ENCODE measurements at places on chromosomes 7 and 10.

GRCh38 chr7:123665896-123666295 lies 10.2 kb downstream of the LMOD2 start:
- no peak for DNase-seq

- peak; percentile 78 for DNase-seq
These were observed at the start of gene ASNS for GRCh38 chr7:97872025-97872669. Gene ASNS, minus strand, starts transcription at chr7:97872408. Its CDS starts 3,252 bp downstream, at chr7:97869156.

DNA sequence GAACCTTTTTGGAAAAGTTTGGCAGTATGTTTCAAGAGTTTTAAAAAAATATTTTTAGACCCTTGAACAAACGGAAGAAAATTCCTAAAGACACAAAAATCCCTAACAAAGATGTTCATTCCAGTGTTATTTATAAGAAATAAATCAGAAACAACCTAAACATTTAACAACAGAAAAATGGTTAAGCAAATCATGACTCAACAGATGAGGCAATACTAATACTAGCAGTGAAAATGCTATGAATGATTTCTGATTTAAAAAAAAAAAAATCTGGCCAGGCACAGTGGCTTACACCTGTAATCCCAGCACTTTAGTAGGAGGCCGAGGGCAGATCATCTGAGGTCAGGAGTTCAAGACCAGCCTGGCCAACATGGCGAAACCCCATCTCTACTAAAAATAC lies 61.0 kb downstream of the ARHGAP12 start:
- DNase-seq = no peak

DNA sequence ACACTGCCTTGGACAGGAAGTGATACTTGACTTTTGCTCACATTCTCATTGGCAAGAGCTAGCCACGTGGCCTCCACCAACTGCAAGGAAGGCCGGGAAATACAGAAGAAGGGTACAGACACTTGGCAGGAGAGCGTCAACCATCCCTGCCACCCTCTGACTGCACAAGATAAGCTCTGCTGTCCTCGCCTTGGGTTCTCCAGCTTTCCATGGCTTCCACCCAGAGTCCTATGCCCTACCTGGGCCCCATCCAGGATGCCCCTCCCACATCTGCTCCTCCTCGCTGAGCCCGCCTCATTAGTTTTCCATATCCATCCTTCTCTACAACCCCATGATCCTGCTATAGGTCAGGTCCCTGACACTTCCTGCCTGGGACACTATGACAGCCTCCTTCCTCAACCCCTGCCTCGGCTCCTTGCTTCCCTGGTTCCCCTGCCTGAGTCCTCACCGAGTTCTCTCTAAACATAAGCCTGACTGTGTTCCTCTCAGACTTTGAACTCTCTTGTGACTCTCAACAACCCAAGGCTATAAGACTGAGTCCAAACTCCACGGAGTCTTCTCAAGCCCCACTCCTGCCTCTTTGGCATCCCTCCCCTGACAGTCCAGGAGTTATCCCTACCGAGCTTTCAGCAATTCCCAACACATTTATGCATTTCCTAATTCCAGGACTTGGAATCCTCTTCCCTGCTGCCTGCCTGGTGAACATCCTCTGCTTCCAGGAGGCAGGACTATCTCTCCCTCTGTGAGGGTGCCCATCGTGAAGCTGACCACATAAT lies 23.2 kb upstream of the GDF10 start:
- no peak for DNase-seq

GRCh38 chr10:114073395-114074186 lies 29.9 kb downstream of the ADRB1 start:
- DNase-seq = peak; percentile 19

DNA sequence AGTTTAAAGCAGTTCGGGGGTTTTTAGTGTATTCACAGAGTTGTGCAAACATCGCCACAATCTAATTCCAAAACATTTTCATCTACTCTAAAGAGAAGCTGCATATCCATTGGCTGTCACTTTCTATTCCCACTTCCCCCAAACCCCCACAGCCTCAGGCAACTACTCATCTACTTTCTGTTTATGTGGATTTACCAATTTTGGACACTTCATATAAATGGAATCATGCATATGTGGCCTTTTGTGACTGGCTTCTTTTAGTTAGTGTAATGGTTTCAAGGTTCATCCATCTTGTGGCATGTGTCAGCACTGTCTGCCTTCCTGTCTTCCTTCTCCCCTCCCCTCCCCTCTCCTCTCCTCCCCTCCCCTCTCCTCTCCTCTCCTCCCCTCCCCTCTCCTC lies 78.5 kb upstream of the FZD1 start:
- DNase-seq = no peak

DNA sequence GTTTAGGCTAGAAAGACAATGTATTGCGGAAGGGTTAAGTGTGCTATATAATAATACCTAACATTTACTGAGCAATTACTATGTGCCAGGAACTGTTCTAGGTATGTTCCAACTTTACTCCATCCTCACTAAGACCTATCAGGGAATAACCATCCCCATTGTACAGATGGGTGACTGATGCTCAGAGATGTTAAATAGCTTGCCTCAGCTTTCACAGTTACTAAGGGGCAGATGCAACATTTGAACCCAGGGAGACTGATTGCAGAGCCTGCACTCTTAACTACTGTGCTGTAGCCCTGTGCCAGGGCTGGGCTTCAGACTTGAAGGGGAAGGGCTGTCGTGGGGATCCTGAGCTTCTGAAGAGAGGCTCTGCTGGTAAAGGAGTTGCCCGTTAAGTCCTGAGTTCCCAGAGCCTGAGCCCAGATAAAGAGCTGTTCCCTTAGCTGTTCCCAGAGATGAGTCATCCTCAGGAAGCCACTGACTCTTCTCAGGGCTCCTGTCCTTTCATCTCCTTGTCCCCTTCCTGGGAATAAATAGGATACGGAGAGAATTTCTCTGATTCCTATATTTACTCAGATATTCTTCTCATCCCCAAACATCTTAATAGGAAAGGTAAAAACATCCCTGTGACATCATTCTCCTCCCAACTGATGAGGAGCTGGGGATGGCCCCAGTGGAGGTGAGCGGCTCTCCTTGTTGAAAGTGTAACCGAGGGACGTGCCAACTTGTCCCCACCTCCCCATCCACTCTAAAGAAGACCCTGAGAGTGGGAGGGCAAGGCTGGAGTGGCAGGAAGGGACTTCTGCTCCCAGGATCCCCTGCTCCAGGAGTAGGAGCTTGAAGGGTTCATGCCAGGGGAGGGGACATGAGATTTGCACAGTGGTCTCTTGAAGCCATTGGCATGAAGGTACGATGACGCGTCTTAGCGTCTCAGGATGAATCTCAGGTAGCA lies 28.0 kb upstream of the HABP2 start:
- no peak for DNase-seq

- DNase-seq = no peak
These were observed 763 bp downstream of the PITX3 start for GRCh38 chr10:102240467-102241031.

DNA sequence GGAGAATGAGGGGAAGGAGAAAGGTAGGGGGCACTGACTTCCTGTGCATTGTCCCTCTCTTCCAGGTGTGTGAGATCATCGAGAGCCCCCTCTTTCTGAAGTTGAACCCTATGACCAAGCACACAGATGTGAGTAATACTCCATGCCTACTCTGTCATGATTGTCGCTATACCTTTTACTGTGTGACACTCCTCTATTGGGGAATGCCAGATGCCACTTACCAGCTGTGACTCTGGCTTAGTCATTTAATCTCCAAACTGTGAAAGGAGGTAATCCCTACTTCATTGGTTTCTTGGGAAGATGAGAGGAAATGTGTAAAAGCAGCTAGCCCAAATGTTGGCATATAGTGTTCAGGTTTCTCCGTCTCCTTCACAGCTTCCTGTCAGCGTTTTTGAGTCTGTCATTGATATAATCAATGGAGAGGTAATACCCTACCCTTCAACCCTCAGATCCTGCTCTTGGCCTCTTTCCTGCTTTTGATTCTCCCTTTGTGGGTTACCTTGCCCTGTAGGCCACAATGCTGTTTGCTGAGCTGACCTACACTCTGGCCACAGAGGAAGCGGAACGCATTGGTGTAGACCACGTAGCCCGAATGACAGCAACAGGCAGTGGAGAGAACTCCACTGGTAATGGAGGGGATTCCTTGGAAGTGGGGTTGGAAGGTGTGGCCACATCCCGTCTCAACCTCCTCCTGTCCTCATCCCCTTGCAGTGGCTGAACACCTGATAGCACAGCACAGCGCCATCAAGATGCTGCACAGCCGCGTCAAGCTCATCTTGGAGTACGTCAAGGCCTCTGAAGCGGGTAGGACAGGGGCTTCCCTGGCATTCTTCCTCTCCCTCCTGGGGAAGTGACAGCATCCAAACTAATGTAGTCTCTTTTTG lies 2.0 kb downstream of the COPS6 start:
- DNase-seq = no peak

- DNase-seq = no peak
These were observed 599.3 kb upstream of the CELF2 start for GRCh38 chr10:10418387-10418786.

GRCh38 chr10:110530131-110530831 lies 32.6 kb downstream of the DUSP5 start:
- no peak for DNase-seq

GRCh38 chr7:75599244-75599781 lies 107.2 kb downstream of the SPDYE5 start:
- no peak for DNase-seq

GRCh38 chr7:30797176-30798040 lies 26.2 kb downstream of the MINDY4 start:
- DNase-seq = no peak

GRCh38 chr10:66283874-66284464 lies 641.9 kb upstream of the LRRTM3 start:
- DNase-seq = no peak

- no peak for DNase-seq
These were observed 10.3 kb downstream of the RBP3 start for GRCh38 chr10:47358457-47358856.

- no peak for DNase-seq
These were observed 32.3 kb downstream of the KLHDC10 start for GRCh38 chr7:130102588-130102987.

DNA sequence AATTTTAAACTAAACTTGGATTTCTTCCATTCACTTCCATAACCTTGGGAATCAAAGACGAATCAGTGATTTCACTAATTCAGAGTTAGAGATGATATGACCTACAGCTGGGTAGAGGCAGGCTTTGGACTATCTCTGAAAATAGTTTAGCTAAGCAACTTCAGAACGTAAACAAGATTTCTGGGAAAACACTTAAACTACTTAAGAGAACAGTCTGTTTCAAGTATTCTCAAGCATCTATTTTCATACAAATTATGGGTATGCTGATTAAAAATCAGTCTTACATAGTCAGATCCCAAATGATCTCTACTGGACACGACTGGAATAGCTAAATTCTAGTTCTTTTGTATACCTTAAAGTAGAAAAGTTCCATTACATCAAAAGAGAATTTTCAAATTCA lies 179.9 kb downstream of the PLCE1 start:
- DNase-seq = no peak

- DNase-seq = no peak
These were observed 168.6 kb upstream of the ZMIZ1 start for GRCh38 chr10:78899996-78900714.

- DNase-seq = no peak
These were observed 1531.1 kb upstream of the LRRTM3 start for GRCh38 chr10:65394502-65395297.

DNA sequence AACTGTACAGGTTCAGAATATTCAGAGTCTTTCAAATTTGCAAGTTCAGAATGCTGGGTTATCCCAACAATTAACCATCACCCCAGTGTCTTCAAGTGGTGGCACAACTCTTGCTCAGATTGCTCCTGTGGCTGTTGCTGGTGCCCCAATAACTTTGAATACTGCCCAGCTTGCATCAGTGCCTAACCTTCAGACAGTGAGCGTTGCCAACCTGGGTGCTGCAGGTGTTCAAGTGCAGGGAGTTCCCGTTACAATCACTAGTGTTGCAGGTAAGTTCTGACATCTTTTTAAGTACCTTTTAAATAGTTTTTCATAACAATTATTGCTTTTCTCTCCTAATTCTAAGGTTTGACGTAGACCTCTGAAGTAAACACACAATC lies 2.7 kb downstream of the SP4 start:
- DNase-seq = no peak

DNA sequence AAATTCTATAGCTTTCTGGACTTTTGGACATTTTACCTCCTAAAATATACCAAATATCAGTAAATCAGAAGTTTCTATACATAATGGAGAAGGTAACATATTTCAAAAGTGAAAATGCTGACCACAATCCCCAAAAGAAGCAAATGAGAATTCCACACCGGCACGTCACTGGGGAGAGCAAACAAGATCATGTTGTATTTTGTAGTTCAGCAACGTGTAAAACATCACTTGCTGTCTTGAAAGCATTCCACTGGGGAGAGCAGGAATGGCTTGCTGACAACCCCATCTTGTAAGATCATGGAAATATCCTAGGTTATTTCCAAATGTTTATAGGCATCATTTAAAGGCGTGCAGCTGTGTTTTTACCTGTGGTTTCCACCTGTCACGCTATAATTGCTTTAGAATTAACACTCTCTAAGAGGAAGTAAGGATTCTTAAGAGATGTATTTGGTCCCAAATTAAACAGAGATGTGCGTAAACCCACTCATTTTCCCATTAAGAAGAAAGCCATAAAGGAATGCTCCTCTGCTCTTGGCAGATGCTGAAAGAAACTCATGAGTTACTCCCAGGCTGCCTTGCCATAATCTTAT lies 397.1 kb upstream of the POT1 start:
- no peak for DNase-seq

- DNase-seq = no peak
These were observed 5.7 kb downstream of the AQP1 start for GRCh38 chr7:30917216-30917893.

DNA sequence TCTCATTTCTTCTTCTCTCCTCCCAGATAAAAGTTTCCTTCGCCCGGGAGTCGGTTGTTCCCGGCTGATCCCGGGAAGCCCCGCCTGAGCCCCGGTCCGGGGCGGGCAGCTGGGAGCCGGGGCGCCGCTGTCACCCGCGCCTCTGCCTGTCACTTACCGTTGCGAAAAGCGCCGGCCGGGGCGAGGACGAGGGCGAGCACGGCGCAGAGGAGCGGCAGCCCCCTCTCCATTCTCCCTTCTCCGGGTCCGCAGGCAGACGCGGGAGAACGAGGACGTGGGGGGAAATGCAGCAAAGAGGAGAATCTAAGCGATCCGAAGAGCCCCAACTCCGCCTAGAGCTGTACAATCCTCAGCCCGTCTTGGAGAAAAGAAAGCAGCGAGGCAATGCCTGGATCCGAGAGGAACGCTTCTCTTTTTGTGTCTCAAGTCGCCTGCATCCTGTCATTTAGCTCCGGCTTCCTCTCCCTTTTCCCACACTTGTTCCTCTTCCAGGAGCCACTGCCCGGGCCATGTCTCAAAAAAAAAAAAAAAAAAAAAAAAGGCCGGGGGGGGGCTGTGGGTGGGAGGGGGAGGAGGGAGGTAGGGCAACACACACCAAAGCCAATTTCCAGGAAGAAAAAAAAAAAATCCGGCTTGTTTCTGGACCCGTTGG lies at the start of gene NRP1:
Gene NRP1 (minus strand): TSS at position 515 of the 652 bp plus-strand sequence. CDS start 285 bp downstream, at position 230.
- no peak for DNase-seq

- no peak for DNase-seq
These were observed 81.0 kb downstream of the CPED1 start for GRCh38 chr7:121069346-121070100.

DNA sequence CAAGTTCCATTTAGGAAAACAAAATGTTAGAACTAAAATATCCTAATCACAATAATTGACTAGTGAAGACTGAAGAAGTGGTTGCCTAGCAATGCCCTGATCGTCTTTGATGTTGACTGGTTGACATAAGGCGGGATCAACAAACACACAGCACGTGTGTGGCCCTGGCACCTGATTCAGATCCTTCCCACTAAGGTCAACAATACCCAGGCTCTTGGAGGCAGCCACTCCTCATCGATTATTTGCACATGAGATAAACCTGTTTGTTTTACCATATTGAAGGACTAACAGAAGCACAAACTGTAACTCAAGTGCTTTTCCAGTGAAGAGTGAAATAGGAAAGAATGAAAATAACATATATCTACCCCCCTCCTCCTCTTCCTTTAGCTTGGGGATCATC lies 15.6 kb downstream of the FANK1 start:
- no peak for DNase-seq
